ENCODE measurements at places on chromosomes 11 and 22.

GRCh38 chr11:111494040-111494439, 18.1 kb downstream of the BTG4 start:
- DNase-seq = no peak

DNA sequence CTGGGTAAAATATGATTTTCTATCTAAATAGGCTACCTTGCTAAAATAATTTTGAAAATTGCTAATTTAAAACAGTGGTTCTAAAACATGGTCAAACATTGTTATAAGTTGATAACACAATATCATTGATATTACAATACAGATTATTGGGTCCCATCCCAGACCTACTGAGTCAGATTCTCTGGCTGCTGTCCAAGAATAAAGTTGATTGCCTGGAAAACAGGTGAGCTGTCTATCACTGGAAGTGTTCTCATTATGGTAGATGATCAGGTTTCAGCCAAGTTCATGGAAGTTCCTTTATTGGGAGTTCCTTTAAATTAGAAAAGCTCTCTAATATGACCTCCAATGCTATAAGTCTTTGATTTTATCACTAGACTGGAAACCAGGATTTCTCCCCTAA, 52.3 kb downstream of the SC5D start:
- DNase-seq = no peak

DNA sequence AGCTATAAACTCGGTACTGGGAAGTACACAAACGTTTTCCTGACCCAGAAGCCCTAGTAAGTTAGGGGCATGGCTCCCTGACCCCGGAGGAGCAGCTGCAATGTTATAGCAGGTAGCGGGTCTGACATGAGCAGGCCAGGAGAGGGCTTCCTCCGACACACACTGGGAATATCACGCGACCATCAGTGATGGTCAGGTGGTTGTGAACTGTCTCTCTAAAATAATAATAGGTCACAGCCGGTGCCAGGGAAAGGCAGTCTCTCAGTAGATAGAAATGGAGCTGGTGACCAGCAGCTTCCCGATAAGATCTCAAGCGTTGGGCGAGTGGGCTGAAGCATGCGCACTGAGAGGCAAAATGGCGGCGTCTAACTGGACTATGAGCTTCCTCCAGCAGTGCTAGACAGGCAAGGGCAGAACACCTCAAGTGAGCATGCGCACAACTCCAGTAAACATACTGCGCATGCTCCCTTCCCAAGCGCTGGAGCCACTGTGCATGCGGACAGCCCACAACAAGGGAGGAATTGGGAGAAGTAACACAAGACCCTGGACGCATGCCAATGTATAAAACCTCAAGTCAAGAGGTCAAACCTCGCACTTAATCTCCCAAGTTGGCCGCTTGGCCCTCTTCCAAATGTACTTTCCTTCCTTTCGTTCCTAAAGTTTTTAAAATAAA, 22.3 kb upstream of the TESMIN start:
- no peak for DNase-seq

GRCh38 chr11:123407130-123407995, 22.7 kb upstream of the GRAMD1B start:
- peak; percentile 57 for DNase-seq

- no peak for DNase-seq
These were observed 257.4 kb upstream of the UBASH3B start for GRCh38 chr11:122398167-122398566.

DNA sequence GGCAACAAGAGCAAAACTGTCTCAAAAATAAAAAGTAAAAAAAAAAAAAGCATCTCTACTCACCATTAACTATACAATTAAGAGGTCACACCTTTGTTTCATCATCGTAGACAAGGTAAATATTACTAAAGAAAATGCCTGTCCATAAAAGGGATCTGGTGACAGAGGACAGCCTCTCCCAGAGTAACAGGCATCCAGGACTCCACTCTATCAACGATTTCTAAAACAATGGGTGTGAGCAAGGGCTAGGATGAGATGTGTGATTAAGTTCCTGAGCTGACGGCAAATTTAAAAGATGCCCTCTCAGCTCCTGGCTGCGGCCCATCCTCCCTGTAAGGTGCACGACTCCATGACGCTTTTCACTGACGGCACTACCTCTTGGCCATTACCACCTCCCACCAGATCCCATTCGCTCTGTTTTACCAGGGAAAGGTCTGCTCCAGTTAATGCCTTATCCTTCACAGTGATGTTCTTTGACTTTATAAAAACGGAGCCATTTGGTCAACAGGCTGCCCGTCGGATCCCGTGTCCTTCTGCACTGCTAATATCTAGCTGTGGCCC, 2.3 kb upstream of the TMEM45B start:
- DNase-seq = no peak

- DNase-seq = no peak
These were observed 10.1 kb downstream of the TOB2 start for GRCh38 chr22:41436322-41437113.

DNA sequence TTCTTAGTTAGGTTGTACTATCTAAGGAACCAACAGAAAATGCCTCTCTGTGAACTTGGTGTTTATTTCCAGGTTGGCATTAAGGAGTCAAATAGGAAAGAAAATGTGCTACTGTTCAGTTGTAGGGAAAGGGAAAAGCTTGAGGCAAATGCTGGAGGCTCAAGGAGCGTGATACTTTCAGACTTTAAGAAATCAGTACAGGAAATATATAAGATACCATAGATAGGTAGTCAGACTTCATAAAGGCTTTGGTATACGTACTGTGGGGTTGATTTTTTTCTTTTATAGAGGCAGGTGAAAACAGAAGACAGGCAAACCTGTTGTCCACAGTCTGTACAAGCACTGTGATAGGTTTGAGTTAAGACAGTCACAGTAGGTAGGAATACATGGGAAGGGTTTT, 30.8 kb downstream of the EP300 start:
- DNase-seq = no peak

GRCh38 chr22:49751966-49752597, 75.6 kb downstream of the BRD1 start:
- peak; percentile 33 for DNase-seq

DNA sequence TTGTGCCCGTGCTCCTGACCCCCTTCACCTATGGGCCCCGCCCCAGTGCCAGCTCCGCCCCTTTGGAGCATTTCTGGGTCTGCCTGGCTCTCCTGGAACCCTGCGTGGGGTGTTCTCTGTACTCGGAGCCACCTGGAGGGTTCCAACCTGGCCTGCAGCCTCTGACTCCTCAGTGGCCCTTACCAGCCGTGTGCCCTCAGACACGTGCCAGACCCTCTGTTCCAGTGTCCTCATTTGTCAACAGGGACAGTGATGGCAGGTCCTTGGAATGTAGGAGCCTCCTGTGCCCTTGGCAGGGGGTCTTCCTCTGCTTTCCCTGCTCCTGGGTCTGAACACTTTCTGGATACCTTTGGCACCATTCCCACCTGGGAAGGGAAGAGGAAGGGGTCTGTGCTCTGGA, 96.4 kb downstream of the CACNA1I start:
- no peak for DNase-seq

DNA sequence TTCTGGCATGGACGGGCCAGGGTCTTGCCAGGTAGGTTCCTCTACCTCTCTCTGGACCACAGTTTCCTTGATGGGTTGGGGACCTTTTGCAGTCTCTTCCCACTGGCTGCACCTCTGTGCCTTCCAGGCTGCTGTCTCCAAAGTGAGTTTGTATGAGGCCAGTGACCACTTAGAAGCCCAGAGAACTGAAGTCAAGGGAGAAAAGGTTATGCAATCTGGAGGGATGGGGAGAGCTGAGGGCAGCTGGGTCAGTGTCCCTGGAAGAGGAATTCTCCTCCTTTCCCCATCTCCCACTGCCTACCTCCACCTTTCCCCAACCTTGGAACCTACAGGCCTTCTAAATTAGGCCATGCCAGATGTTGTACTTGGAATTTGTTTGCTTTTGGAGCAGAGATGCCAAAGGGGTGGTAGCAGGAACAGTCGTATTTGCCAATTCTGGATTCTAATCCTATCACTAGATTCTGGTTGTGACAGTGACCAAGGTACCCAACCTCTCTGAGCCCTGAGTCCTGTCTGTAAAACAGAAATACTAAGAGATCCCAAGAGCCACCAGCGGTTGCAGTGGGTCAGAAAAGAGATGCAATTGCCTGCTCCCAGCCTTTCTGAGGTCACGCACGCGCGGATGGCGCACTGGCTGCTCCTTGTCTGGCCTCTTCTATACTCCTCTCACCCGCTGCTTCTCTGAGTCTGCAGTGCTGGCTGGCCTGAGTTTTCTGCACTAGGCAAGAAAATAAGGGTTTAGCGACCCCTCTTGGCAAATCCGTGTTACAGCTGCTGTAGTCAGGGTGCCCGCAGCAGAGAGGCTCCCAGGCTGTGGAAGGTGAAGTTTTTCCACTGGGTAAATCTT, 10.7 kb upstream of the ACCSL start:
- DNase-seq = peak; percentile 80

- no peak for DNase-seq
These were observed 74.4 kb downstream of the WNT11 start for GRCh38 chr11:76131671-76132631.

GRCh38 chr11:92605667-92606066, 363.8 kb upstream of the MTNR1B start:
- DNase-seq = no peak

GRCh38 chr11:130516554-130517505, 68.4 kb downstream of the ADAMTS15 start:
- DNase-seq = no peak

DNA sequence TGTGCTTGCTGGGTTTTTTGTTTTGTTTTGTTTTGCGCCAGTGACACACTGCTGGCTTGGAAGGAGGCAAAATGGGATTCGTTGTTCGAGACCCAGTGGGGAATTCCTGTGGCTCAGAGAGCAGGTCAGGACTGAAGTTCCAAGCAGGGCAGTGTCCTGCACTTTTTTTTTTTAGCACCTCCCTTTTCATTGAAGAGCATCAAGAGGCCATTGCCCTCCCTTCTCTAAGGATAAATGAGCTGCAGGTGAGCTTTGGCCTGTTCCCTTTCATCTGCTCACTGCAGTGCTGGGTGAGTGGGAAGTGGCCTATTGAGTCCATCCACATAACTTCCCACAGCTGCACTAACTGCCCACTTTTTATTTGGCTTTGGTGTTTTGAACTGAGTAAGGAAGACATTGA, 87.8 kb downstream of the ARHGAP42 start:
- DNase-seq = no peak

- DNase-seq = no peak
These were observed 737 bp downstream of the RBM4 start for GRCh38 chr11:66639066-66639813.

DNA sequence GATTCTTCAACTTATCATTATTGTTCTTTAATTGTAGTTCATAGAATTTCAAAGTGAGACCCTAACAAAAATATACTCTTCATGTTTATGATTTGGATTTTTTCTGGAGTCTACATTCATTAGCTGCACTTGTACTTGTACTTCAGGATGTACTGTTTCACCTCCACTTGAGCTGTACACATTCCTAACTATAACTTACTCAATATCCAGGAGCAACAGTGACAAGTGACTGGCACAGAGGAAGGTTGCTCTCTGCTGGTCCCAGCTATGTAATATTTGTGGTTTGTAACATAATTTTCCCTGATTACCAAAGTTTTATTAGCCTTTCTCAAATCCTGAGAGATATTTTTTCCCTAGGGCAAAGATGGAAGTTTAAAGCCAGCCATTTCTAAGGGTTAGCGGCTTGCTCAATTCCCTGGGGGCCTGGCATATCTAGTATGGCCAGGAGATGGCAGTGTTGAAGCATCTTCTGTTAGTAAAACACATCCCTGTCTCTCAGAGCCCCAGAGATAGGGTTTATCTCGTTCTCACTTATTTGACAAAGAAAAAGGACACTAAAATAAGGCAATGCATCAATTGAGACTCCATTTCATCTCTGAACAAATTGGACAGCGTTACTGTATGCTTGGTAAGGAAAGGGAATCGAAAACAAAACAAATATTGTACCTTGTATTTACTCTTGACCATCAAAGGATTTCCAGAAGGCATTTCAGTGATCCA, 14.2 kb downstream of the OR52A5 start:
- peak; percentile 22 for DNase-seq

DNA sequence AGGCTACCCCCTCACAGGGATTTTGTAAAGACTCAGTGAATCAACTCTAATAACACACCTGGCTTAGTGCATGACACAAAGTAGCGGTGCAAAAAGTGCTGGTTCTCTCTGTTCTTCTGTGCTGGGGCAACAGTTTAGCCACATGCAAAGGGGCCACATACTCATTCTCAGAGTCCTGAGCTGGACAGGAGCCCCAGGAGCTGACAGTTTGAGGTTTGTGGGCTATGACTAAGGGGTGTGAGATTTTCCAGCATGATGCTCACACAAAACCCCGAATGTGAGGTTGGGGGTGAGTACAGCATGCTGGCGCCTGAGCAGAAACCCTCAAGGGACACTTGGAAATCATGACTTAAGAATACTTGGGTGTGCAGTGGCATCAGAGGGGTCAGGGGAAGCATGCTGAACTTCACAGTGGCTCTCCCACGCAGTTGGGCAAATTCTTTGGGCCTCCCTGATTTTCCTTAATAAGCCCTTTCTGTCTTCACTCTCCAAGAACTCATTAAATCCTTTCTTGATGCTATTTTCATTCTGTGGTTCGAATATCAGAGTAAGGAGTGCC, 31.0 kb downstream of the TMPRSS5 start:
- DNase-seq = no peak

DNA sequence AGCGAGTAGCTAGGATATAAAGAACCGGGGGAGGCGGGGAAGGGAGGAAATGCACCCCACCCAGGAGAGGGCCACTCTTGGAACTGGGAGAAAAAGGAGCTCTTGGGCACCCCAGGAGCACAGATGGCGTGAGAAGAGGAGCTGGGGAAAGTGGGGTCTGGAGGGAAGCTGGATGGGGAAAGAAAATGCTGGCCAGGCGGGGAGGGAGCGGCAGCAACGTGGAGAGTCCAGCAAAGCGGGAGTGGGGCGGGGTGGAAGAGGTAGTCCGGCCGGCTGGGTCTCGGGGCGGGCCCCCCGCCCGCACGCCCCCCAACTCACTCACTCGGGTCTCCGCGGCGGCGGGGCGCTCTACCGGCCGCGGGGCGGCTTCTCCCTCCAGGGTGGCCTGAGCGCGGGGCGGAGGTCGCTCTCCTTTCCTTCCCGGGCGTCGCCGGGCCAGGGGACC, 522 bp downstream of the TOB2 start:
- no peak for DNase-seq

GRCh38 chr22:27620367-27621154, 181.0 kb downstream of the MN1 start:
- DNase-seq = peak; percentile 77

GRCh38 chr11:68117853-68118470, 3.2 kb downstream of the CHKA start:
- DNase-seq = no peak

GRCh38 chr11:88188932-88189253, 13.7 kb upstream of the RAB38 start:
- no peak for DNase-seq

All from SK-N-SH (cell line).